ENCODE measurements at places on chromosomes 12 and 14.

GRCh38 chr12:31859232-31859977 lies 99.8 kb upstream of the RESF1 start:
- DNase-seq: no peak

DNA sequence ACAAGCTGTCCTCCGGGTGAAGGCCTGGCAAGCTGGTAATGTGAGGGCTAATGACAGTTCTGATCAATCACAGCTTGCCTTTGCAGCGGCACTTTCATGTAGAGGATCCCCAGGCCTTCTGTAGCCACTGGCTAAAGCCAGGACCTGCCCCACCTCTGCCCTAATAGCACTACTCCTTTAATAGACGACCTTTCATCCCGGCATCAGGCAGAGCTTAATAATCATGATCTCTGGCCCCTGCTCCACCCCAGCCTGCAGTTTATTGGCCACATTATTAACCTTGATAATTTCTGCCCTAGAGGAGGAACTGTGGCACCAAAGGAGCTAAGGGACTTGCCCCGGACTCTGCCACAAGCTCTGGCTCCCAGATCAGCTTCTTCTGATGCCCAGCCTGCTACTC lies 142.3 kb upstream of the TBX3 start:
- no peak for DNase-seq

DNA sequence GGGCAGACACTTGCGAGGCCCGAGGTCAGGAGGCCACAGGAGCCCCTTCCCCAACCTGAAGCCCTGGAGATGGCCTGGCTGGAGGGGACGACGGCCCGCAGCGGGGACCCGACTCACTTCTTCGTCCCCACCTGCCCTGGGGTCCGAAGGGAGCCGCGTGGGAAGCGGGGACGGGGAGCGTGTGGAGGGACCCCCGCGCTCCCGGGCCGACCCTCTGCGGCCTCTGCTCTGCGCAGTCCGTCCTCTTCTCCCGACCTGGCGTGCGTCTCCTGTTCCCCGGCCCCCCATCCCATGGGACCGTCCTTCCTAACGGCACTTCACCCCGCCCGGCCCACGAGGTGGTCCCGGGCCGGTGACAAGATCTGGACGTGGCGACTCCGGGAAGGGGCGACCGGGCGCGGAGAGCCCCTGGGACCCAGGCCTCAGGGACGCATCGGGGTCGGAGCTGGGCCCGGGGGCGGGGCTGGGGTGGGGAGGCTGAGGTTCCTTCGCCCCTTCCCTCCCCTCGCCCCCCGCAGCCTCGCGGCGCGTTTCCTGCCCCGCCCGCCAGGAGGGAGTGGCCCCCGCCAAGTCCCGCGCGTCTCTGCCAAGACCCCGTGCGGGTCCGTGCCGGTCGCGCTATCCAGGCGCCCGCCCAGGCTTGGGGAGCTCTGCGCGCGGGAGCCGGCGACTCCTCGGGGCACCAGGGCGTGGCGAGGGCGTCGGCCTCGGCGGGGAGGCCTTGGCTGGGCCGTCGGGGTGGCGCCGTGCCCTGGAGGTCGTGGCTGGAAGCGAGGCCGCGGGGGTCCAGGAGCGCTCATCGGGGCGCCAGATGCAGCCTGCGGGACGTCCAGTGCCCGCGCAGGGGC lies 97.1 kb downstream of the TNFAIP2 start:
- DNase-seq: no peak

DNA sequence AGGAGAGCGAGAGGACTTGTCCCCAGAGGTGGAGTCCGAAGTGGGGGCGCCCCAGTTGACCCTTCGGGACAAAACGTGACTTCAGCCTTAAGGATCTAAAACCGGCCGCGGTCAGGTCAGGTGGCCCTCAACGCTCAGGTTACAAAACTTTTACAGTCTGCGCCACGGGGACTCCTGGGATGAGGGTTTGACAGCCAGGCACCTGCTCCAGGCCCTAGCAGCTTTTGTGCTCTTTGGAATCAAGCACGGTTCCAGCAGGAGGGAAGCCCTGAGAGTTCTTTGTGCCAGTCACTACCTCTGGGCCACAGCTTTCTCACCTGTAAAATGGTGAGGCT lies 337 bp downstream of the ZC2HC1C start:
- DNase-seq: no peak

GRCh38 chr12:14995583-14996425 lies 23.0 kb downstream of the PDE6H start:
- DNase-seq: no peak

DNA sequence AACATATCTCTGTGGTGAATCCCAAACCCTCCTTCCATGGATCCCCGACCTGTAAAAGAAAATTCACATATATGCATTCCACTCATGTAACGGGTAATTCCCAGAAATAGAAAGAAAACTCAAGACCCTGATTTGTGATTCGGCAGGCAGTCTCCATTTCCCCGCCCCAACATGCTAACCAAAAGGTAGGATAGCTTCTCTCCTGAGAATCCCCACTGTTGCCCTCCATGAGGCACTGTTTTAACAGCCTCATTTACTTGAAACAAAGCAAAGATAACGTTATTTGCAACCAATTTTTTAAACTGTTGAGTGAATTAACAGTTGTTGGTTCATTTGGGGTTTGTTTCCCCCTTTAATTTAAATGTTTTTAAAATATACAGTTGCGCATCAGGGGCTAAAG lies 774 bp upstream of the SLC2A13 start:
- DNase-seq: no peak

DNA sequence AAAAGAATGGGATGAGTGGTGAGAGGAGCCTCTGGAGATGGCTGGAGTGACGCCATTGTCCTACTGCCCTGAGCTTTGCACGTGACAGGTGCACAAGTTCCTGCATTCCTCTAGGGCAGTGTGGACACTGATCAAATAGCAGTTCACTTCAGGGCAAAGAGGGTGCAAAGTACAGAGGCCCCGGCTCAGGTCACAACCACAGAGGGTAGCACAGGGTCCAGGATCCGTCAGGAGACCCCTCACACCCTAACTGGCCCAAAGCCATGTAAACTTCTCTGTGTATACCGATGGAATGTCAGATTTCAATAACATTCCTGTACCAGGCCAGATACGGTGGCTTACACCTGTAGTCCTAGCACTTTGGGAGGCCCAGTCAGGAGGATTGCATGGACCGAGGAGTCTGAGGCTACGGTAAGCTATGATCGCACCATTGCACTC lies 10.4 kb upstream of the FBLN5 start:
- DNase-seq: no peak

DNA sequence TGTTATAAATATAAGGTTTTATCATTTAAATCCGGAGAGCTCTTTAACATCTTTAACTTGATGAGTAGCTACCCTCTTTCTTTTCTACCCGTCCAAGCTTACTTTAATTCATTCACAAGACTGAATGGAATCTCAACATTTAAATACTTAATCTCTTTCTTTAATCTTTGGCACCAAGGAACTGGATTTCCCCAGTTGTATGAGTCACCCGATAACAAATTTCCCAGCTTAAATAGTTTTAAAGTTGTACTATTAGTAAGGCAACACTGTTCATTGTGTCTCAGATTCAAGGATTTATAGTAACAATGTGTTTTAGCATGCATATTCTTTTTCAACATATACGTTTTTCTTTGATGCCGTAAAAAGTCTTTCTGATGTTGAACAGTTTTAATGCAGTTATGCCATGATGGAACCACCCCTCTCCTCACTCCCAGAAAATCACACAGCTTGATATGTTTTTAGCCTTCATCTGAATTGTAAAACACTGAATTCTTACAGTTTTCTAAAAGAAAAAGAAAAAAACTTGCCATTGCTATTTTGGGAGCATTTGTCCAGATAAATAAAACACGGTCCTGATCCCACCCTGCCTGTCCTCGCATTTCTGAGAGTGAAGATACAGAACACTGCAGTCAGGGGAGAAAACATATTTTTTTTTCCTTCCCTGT lies 16.0 kb upstream of the LRP6 start:
- DNase-seq: no peak

GRCh38 chr14:57957441-57957840 lies 91.5 kb upstream of the SLC35F4 start:
- no peak for DNase-seq
